ENCODE measurements at places on chromosomes 2 and 18.

DNA sequence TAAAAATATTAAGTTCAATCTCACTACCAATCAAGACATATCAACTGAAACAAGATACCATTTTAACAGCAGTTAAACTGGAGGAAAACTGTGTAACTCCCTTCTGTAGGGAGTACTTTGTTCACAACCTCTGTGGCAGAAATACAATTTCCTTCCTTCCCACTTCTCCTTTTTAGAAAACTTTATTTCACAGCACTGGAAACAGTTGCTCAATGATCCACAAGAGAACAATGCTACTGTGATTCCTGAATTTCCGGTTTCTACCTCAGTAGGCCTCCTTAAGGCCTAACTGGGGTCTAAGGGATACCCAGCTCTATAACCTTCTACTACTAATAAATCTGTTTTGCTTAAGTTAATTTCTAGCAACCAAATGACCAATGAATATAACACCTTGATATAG lies 14.1 kb downstream of the TLK1 start:
- DNase-seq: no peak

- no peak for DNase-seq
These were observed 62.5 kb downstream of the GPR39 start for GRCh38 chr2:132479155-132479554.

GRCh38 chr2:130728007-130728454 lies 839 bp upstream of the GPR148 start:
- peak; percentile 43 for DNase-seq

DNA sequence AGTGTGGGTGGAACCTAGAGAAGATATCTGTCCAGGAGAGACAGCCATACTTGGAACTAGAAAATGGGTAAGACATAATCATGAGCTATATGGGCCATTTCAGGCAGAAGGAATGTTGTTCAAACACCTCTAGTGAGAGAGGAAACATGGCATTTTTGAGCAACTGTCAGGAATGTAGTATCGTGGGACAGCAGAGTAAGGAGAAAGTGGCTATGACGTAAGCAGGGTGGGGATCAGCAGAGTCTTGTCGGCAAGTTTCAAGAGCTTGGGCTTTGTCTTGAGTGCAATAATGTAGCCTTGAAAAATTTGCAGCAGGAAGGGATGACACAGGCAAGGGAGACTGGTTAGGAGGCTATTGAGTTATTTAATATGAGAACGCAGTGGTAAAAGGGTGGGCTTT lies 20.4 kb downstream of the SERPINB7 start:
- DNase-seq: no peak

GRCh38 chr2:121837591-121837990 lies 82.1 kb downstream of the TSN start:
- DNase-seq: no peak
